ENCODE measurements at places on chromosomes 13 and 19. TPM values are rescaled to one million over a fixed set of nuclear protein-coding genes. Genes with fewer than 3 reads are reported as not detected.

GRCh38 chr13:37747071-37747612 is 122.4 kb downstream of the TRPC4 start:
- peak; percentile 31 for DNase-seq

DNA sequence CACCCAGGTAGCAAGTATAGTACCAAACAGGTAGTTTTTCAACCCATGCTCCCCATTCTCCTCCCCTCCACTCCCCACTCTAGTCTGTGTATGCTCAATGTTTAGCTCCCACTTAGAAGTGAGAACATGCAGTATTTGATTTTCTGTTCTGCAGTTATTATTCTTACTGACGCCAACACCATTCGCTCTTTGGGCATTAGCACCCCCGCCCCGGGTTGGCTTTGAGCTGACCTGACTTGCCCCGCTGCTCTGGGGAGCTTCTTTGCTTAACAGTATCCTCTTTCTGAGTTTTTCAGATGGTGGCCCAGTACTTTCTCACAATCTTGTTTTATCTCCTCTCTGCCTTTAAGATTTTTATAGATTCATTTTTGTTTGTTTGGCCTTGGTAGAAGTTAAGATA is 138.7 kb downstream of the CRYL1 start:
- no peak for DNase-seq

GRCh38 chr19:10074153-10074552 is 12.0 kb upstream of the SHFL start:
- DNase-seq, result peak; percentile 78

The SMIM44 gene
- total RNA-seq, result not detected

DNA sequence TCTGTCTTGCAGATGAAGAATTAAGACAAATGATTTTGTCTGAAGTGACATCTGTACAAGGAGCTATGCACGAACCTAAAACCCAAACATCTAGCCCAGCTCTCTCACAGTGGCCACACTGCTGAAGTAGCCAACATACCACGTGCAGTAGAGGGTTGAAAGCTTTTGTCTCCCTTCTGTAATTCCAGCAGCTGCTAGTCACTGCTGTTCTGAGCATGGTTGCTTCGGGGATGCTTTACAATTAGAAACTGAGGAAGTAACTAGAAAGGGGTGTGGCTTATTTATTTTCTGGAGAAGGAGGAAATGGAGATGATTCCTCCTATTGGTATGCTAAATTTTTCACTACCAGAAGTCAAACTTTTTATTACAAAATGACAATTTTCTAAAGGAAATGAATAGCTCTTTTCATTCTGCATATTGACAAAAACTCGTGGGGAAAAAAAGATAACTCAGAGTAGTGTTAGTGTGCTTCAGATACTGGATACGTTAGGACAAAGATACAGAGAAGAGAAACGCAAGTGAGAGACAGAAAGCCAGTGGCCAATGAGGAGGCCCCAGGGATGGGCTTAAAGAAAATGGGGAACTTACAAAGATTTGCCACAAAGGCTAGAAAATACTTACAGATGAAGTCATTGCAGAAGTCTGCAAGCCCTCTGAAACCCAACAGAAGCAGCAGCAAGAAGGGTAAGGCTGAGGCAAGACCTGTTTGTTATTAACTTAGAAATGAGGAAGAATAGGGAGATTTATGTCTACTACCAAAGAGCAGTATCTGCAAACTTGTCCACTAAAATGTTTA is 192.7 kb upstream of the MIR17HG start:
- DNase-seq, result no peak

- DNase-seq, result no peak
These were observed 12.8 kb downstream of the RGCC start for GRCh38 chr13:41470196-41470595.

DNA sequence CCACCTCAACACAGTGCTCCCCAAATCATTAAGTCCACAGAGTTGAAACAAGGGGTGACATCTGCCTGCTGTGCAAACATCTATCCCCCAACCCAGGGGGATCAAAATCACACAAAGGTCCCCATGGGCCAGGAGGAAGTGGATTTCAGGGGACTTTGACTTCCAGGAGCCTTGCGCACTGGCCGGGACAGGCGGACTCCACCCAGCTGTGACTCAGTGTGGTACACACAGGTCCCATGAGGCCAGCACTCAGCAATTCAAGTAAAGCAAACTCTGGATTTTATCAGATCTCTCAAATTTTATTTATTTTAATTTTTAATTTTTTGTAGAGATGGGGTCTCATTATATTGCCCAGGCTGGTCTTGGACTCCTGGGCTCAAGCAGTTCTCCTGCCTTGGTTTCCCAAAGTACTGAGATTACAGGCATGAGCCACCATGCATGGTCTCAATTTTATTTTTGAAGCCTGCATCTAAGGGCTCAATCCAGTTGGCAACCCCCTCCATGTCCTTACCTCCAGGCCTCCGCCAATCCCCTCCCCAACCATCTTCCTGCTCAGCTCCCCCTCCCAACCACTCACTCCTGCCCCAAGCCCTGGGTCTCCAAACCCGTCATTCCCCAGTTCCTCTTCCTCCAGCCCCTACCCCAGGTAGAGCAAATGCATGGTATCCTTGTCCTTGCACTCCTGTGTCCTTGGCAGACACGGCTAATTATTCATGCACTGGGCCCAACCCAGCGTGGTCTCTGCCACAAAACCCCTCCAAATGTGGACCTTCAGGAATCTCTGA is 18.2 kb downstream of the ARHGAP33 start:
- peak; percentile 99 for DNase-seq

The FBXL3 gene
- total RNA-seq, result 69.2 TPM

GRCh38 chr13:40666933-40667621 is 636 bp upstream of the FOXO1 start:
- peak; percentile 89 for DNase-seq

DNA sequence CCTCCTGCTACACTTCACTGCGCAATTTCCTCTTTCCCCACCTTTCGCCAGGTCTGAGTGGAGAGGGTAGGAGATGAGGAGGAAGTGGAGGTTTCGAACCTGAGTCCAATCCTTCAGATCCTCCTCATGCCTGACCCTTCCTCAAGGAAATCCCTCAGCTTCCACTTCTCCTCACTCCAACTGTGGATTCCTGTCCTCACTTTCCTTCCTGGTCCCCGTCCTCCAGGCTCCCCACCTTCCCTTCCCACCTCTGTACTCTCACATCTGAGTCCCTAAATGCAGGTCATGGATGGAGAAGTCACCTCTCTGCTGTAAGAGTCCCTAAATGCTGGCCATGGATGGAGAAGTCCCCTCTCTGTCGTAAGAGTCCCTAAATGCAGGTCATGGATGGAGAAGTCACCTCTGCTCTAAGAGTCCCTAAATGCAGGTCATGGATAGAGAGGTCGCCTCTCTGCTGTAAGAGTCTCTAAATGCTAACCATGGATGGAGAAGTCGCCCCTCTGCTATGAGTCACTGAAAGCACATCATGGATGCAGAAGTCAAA is 3.1 kb downstream of the TMEM86B start:
- peak; percentile 56 for DNase-seq

The ZNF749 gene
- 8.7 TPM for total RNA-seq

DNA sequence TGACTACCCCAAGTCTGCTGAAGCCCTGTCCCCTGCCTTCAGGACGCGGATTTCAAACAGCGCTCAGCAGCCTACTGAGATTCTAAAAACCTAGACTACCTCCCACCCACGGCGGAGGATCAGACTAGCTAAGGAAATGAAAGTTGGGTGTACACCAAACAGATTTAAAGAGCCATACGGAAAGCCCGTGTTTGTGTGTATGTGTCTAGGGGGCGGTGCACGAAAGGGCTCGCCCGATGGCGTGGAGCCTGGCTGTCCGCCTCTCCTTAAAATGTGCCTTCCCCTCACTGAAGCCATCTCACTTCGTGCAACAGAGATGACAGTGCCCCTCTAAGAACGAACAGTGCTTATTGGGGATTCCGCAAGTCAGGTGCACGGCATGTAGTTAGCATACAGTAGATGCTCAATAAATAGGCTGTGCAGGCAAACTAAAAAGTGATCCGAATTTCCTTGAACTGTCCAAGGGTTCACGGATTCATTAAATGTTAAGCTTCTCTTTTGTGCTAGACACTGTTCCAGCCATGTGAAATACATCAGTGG is 639 bp downstream of the LENG1 start:
- DNase-seq, result no peak

GRCh38 chr13:109584844-109585361 is 201.5 kb downstream of the IRS2 start:
- DNase-seq, result no peak
